Hematopoietic multipotent progenitor cell treated with erythropoietin and hydrocortisone succinate and interleukin-3 and kit ligand, for 17 days (in vitro differentiated cells): ENCODE measurements at places on chromosomes 6 and 20.

- no peak for DNase-seq
These were observed 254.4 kb upstream of the TCF21 start for GRCh38 chr6:133634474-133634873.

- DNase-seq, result peak; percentile 90
These were observed 21.0 kb downstream of the PIGT start for GRCh38 chr20:45436732-45437485.

GRCh38 chr20:9114709-9115108 is 45.8 kb downstream of the PLCB4 start:
- no peak for DNase-seq

- DNase-seq, result no peak
These were observed 1188.1 kb downstream of the EPHA7 start for GRCh38 chr6:92231171-92231701.

DNA sequence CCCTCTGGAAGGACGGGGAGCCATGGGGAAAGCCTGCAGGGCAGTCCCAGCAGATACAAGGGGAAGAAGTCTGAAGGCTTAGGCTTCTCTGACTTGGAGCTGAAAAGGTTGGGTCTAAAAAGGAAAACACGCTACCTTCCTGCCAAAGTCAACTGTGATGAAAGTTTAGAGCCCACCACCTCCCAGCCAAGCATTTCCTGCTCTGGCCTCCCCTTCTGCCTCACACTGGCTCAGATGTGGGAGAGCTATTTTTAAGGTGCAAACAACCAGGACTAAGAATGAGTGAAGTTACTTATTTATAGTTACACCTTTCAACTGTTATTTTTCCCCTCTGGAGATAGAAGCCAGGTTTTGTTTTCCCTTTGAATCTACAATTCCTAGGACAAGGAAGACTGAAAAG is 21.2 kb downstream of the NEDD9 start:
- DNase-seq, result no peak

GRCh38 chr20:21352703-21353102 is 44.6 kb downstream of the NKX2-4 start:
- DNase-seq, result peak; percentile 23

GRCh38 chr20:63230800-63231268 is 4.9 kb upstream of the BIRC7 start:
- no peak for DNase-seq

DNA sequence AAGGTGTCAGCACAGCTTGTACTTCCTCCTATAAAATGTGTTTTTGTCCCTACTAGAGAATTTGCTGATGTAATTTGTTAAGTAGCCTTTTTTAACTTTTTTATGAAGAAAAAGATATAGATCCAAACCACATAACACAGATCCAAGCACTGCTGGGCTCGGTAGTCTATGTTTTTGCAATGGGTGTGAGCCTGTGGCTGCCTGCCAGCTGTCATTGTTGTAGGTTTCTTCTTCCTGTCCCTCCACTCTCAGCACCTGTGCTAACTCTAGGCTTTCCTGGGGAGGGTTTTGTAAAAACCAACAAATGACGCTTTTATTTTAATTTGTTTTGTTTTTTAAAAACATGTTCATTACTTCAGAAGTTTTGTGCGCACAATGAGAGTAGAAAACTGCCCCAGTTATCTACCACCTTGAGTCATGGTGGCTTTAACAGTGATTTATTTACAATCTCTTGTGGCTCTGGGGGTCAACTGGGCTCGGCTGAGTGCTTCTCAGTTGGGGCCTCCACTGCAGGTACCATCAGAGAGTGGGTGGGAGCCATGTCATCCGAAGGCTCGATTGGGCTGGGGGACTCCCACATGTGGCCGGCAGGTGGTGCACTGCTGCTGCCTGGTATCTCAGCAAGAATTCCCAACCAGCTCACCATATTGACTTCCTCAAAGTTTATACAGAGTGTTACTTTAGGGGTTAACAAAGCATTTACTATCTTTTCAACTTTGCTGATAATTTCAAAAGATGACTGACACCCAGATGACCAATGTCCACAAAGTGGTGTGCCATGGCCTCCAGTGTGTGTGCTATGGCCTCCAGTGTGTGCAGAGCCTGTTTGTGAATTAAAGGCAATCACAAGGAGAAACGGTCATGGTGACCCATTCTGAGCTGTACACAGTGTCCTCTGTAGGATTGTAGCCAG is 3.0 kb upstream of the CCR6 start:
- DNase-seq, result no peak

DNA sequence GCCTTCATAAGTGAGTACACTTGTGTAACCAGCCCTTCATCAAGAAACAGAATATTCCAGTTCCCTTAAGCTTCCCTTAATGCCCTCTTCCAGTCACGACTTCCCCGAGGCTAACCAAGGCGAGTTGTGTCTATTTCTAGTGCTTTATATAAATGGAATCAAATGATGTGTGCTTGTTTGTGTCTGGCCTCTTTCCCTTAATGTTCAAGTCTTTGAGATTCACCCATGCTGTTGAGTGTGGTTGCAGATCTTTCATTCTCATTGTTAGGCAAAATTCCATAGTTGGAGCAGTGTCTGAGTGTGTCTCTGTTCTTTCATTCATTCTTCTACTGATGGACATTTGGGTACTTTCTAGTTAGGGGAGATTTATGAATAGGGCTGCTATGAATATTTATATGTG is 135.0 kb downstream of the CEBPB start:
- no peak for DNase-seq

- peak; percentile 12 for DNase-seq
These were observed 18.0 kb upstream of the DEFB129 start for GRCh38 chr20:208942-209566.

GRCh38 chr6:98380589-98380988 is 453.8 kb upstream of the POU3F2 start:
- no peak for DNase-seq

- DNase-seq, result no peak
These were observed 16.2 kb downstream of the ADGRB3 start for GRCh38 chr6:68651011-68651985.

DNA sequence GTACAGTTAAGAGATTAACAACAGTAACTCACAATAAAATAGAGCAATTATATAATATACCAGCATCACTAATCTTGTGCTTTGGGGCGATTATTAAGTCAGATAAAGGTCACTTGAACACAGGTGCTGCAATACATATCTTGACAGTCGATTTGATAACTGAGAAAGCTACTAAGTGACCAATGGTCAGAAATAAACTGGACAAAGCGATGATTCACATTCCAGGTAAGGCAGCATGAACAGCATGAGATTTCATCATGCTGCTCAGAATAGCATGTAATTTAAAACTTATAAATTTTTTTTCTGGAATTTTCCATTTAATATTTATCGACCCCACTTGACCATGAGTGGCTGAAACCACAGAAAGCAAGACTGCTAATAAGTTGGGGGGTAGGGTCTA is 15.9 kb upstream of the ADGRF5 start:
- DNase-seq, result no peak

GRCh38 chr6:15290962-15291704 is 45.3 kb downstream of the JARID2 start:
- DNase-seq, result no peak

GRCh38 chr6:162538643-162539064 is 188.9 kb downstream of the PRKN start:
- no peak for DNase-seq

DNA sequence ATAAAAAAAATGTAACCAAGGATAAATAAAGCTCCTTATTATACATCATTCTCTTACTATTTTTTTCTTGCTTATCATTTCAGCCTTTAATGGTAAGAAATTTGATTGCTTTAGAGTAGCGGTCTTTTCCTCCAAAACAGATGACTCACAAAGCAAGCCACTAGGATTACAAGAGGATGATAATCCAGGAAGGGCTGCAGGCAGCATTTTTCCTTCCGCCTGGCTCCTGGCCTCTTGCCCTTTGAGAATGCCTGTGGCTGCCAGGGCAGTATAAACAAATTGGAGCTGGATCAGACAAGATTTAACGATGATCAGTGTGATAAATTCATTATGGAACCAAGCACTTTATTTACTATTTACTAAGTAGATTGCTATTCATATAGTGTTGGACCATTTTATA is 9.7 kb upstream of the FBXL4 start:
- DNase-seq, result no peak

DNA sequence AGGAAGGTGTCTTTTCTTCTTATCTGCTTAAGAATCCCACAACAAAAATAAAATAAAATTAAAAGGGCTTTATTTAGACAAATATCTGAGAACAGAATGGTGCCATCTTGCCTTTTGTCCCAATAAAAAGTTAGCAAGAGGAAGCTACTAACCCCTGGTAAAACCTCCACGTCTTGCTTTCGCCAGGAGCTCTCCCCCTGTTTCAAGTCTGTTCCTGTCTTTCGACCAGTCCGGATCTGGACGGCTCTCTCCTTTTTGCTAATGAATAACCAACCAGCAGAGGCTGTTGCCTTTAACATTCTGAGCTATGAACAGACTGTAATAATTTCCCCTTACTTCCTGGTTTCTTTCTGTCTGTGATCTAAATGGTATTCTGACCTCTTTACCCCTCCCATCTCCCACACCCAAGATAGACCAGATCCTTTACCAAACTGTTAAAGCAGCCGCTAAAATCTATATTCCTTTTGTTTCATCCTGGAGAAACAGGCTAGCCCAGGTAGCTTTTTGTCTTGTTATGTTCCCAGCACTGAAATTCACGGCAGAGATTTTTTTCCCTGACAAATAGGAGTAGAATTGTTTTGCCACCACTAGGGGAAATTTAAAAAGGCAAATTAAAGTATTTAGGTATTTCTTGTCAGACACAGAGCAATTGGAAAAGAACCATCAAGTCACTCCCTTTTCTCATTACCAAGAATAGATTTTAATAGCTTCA is at the start of gene FRK:
Gene FRK, minus strand, starts transcription at position 320 of the 712 bp plus-strand sequence. CDS start 580 bp downstream, outside the sequence.
- no peak for DNase-seq

DNA sequence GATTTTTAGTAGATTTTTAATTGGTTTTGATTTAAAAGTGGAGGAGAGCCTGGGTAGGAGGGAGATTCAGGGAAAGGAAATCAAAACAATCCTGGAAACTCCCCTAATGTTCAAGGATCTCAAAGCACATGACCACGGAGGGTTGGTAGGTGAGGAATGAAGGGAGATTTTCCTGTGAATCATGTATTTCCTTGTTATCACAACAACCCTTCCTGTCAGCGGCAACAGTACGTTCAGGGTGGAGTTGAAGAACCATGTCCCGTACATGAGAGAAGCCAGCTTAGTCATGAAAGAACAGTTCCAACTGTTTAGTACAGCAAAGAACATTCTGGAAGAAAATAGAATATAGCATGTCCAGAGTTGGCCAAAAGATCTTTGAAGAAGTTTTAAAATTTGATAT is 79.4 kb upstream of the SCAF8 start:
- no peak for DNase-seq

DNA sequence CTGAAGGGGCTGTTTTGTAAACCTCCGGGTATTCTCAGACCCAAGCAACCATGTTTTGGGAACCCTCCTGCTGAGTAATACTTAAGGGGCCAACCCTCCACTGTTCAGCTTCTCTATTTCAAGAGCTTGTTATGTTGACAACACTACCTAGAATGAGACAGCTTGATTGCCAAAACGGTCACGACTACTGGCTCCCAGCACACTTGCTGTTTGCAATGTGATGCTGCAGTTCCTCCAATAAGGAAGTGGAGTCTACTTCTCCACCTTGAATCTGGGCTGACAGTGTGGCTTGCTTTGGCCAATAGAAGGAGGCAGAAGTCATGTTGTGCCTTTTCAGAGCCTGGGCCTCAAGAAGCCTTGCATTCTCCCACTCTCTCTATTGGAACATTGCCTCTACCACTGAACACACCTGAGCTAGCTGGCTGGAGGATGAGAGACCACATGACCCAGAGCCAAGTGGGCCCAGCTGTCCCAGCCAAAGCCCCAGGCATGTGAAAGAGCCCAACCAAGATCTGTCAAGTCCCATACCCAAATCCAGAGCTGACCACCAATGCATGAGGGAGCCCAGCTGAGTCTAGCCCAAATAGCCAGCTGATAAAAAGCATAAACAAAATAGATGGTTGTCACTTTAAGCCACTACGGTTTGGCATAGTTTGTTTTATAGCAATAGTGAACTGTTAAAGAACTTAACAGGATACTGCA is 108.0 kb downstream of the PRND start:
- no peak for DNase-seq

DNA sequence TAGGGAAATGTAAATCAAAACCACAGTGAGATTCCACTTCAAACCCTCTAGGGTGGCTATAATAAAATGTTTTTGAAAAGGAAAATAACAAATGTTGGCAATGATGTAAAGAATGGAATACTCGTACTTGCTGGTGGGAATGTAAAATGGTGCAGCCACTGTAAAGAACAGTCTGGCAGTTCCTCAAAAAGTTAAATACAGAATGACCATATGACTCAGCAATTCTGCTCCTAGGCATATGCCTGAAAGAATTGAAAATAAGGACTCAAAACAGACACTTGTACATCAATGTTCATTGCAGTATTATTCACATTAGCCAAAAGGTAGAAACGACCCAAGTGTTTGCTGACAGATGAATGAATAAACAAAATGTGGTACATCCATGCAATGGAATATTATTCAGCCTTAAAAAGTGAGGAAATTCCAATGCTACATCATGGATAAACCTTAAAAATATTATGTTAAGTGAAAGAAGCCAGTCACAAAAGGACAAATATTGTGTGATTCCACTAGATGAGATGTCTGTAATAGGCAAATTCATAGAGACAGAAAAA is 10.2 kb upstream of the RNF114 start:
- no peak for DNase-seq

DNA sequence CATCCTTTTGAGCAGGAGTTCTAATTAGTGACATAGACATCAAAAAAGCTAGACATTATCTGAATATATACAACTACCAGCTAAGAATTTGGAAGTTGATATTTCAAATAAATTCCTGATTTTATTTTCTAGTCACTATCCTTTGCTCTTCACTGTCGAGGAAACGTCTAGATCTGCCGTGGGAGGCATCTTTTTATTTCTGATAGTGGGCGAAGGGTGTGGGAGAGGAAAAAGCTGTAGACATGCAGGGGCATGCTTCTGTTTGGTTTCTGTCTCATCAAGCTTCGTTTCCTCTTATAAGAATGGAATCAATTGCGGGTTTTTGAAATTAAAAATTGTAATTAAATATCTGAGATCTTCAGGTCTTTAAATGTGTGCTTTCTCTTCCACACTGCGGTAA is 16.2 kb upstream of the C6orf118 start:
- DNase-seq, result no peak
